ENCODE measurements at places on chromosomes 1 and 21.

- DNase-seq = no peak
Observed at GRCh38 chr1:2204415-2205190, 10.0 kb upstream of the FAAP20 start.

DNA sequence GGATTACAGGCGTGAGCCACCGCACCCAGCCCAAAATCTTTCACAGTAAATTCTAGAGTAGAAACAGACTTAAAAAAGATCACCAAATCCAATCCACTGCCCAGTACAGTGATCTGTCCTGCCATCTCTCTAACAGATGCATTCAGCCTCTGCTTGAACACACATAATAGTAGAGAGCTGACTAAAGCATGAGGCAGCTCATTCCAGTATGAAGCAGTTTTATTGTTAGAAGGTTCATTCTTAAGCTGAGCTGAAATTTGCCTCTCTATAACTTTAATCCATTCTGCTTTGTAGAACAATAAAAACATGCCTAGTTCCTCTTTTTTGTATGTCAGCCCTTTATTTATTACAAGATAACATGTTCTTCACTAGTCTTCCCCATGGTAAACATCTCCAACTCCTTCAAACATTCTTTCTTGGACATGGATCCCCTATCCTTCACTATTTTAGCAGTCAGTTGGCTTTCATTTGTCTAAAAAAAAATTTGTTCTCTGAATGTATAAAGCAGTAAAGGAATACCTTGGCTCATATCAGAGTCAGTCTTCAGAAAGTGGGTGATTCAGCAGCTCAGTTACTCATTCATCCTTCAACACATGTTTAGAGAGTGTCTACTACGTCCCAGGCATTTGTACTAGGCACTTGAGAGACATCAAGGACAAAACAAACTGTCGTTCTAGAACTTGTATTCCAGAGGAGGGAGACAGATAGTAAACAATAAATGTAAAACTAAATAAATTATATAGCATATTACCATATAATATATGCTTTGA lies 10.7 kb upstream of the PTBP2 start:
- DNase-seq = no peak

DNA sequence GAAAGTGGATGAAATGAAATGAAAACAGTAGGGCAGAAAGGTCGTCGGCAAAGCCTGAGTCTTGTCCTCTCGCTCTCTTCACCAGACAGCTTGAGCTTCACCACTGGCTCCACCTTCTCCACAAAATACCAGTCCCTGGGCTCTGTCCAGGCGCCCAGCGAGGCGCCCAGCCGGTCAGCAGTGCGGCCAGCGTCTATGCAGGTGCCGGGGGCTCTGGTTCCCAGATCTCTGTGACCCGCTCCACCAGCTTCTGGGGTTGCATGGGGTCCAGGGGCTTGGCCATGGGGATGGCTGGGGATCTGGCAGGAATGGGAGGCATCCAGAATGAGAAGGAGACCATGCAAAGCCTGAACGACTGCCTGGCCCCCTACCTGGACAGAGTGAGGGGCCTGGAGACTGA lies 600.5 kb upstream of the ZP4 start:
- no peak for DNase-seq

- no peak for DNase-seq
Observed at GRCh38 chr1:17523321-17524041, 16.0 kb upstream of the ARHGEF10L start.

- DNase-seq = no peak
Observed at GRCh38 chr1:62325081-62325480, 5.8 kb upstream of the KANK4 start.

Measured in activated CD8-positive, alpha-beta memory T cell treated with anti-CD3 and anti-CD28 coated beads for 4 hours (primary cell).